ENCODE measurements at places on chromosomes 7 and 10.
A peak's percentile ranks its signal among the peaks of the same experiment; 100 is the strongest.

GRCh38 chr10:97939446-97939990 lies 89.9 kb downstream of the GOLGA7B start:
- DNase-seq: no peak

GRCh38 chr7:5387711-5388245 lies 35.9 kb downstream of the TNRC18 start:
- no peak for DNase-seq

DNA sequence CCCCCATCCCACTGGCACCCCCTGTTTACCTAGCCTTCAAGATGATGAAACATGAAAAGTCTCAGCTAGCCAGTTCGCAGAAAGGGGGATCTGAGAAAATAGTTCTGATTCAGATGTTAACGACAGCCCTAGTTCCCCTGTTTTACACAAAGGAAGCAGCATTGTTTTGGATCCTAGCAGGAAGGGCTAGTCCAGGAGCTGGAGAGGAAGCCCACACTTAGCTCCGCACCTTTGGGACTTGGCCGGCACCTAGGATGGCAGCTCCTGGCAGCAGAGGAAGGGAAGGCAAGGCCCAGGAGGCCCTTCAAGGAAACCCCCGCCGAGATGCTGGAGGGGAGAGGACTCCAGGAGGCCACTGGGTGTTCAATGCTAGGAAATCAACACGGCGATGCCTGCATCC lies 29.0 kb upstream of the MGMT start:
- DNase-seq: no peak

GRCh38 chr10:50511492-50512213 lies 112.1 kb downstream of the SGMS1 start:
- DNase-seq: no peak

- no peak for DNase-seq
These were observed 6.8 kb downstream of the LDB1 start for GRCh38 chr10:102113261-102113955.

- DNase-seq: no peak
These were observed 7.0 kb downstream of the PRF1 start for GRCh38 chr10:70595566-70596016.

GRCh38 chr7:85156661-85157208 lies 30.1 kb downstream of the SEMA3D start:
- DNase-seq: no peak

DNA sequence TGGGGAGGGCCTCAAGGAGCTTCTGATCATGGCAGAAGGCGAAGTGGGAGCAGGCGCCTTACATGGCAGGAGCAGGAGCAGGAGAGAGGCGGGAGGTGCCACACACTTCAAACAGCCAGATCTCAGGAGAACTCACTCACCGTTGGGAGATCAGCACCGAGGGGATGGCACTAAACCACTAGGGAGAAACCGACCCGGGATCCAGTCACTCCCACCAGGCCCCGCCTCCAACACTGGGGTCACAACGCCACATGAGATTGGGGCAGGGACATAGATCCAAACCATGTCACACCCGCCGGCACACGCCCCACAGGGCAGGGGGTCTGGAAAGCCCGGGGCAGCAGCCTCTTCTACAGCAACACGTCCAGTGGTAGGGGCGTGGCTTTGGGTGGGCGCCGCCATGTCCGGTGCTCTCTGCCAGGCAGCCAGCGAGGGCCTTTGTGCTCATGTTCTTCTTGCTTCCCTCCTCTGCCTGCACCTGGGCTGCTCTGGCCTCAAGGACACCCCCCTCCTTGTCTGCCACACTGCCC lies 233.8 kb upstream of the SHH start:
- DNase-seq: no peak

GRCh38 chr7:46411236-46411635 lies 490.2 kb upstream of the IGFBP3 start:
- DNase-seq: no peak

GRCh38 chr7:142478479-142479220 lies 220.8 kb upstream of the PRSS58 start:
- peak; percentile 55 for DNase-seq

GRCh38 chr10:117455346-117455745 lies 80.1 kb upstream of the PDZD8 start:
- peak; percentile 15 for DNase-seq

DNA sequence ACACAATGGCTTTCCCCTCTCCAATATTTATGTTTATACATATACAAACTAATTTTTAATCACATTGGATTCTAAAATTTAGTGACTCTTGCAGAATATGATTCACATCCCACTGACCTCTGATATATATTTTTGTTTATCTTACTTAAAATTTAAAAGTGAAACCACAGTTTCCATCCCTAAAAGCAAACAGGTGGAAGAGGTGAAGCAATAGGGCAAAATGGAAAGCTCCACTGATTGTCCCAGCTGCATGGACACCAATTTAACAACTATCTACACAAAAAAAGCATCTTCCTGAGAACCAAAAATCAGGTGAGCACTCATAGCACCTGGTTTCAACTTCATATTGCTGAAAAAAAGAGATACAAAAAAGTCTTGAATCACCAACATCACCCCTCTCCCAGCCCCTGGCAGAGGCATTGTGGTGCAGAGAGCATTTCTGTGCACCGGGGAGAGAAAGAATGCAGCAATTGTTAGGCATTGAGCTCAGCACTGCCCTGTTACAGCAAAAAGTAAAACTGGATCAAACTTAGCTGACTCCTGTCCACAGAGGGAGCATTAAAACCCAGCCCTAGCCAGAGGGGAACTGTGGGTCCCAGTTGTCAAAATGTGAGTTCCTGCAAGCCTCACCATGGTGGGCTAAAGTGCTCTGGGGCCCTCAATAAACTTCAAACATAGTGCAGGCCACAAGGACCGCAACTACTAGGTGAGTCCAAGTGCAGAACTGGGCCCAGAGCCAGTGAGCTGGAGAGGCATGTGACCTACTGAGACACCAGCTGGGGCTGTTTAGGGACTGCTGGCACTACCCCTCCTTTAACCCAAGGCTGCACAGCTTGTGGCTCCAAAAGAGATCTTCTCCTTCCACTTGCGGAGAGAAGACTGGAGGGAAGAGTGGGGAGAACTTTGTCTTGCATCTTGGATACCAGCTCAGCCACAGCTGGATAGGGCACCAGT lies 92.1 kb downstream of the SIRT1 start:
- no peak for DNase-seq

DNA sequence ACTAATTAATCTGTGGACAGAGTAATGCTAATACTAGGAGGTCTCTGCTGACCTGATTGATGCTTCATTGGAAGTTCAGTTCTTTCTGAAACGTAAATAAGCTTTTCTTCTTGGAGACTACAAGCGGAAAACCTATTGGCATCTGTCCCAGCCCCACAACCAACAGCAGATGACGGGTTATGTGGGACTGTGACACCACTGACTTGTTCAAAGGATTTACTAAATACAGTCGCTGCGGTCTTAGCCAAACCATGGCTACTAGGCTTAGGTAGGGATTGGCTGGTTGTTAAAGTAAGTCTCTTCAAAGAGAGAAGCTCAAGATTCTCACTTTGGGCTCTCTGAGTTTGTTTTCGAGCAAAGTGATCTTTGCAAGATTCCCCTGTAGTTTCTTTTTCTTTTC lies 68.3 kb downstream of the HYCC1 start:
- DNase-seq: peak; percentile 74
